GM12891 (cell line): ENCODE measurements at places on chromosomes 16 and 17.

DNA sequence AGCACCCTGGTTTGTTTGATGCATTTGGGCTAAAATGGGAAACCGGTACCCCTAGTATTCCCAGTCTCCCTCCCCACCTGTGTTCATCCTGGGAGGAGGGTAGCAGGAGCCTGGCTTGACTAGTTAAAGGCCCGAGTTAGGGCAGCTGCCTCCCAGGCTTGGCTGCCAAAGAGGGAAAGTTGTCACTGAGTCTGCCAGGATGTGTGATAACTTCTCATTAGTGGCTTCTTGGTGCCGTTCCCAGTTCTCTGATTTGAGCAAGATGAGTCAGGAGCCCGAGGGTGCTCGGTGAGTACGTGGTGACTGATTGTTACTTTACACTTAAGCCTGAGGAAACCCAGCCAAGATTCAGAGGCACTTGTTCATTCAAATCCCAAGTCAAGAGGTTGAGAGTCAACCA lies 2.5 kb downstream of the KRT32 start:
- no peak for DNase-seq

- DNase-seq, result no peak
Observed at GRCh38 chr17:13409455-13409854, 192.3 kb downstream of the HS3ST3A1 start.

DNA sequence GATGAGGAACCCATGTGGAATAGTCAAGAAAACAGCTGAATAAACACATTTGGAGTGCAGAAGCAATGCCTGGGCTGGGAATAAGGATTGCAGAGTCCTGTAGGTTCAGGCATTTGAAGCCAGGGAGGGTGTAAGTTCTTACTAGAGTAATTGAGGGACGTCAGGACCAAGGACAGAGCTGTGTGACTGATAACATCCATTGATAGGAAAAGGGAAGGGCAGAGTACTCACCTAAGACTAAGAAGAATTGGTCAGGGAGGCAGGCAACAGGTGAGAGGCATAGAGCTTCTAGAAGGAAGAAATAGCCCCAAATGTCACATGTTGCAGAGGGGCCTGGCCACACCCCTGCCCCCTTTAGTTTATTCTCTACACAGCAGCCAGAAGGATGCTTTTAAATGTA lies 79.8 kb upstream of the TMEM132E start:
- DNase-seq, result no peak

DNA sequence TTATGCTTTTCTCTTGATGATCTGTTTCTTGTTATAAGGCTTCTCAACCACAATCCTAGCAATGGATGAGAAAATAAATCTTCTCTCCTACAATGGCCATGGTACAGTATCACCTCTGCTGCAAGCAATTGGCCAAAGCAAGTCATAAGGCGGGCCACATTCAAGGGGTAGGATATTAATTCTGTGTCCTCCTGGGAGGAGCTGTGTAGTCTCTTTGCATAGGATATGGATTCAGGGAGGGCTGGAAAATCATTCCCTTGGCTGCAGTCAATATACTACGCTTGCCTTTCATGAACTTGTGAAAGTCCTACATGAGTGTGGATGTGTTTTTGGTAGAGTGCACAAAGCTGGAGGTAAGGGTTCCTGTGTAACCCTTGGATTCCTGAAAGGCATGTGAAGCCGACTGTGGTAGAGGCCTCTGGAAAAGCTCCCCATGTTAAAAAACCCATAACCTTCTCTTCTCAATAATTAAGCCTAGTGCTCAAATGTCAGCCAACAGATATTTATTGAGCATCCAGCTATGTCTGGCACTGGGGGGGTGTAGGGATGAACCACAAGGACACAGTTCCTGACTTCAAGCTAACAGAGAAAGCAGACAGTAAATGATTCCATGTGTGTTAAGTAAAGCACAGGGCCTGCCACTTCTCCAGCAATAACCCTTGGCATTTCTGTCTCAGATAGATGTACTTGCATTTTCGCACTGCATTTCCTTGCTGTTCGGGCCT lies 147.6 kb upstream of the HS3ST3A1 start:
- no peak for DNase-seq

DNA sequence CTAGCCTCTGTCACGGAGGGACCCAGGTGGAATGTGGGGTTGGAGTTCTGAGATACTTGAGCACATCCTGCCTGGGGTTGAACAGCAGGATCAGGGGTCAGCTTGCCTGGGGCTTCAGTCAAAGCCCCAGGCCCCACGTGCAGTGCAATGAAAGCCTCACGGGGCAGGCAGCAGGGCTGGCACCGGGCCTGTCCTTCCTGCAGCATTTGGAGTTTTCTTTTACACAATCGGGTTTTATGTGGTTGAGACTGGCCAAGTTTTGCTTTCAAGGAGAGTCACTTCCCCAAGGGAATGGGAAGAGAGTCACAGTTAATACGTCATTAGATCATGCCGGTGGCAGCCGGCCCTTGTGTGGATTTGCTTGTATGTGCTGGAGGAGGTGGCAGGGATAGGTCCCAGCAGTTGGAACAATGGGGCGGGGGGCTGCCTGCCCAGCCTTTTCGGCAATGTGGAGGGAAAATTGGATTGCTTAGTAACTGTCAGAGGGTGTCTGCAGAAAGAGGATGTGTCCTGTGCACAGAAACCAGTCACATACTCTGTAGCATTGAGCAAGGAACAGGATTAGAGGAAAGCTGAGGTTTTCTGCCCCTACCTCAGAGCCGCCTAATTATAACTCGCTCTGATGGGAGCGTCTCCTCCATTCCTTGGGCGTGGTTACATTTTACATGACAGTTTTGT lies 4.5 kb downstream of the RMI2 start:
- no peak for DNase-seq

- DNase-seq, result no peak
Observed at GRCh38 chr17:71792966-71793365, 327.9 kb upstream of the SOX9 start.

DNA sequence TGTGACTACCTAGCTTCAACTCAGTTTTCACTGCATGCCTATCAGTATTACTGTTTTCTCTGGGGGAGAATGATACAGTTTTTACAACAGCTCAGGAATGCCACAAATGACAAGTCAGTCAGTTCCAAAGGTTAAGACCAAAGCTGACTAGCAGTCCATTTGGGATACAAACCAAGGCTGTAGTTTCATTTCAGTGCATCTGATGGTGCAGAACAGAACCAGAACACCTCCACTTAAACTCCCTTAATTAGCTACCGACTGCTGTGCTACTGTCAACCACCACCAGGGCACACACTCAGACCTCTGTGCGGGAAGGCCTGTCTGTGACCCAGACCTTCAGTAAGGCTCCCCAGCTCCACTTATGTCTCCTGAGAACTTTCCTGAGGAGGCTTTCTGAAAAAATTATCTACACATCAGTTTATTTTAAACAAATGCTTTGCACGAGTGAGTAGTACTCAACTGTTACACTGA lies 20.4 kb downstream of the NFE2L1 start:
- no peak for DNase-seq

- no peak for DNase-seq
Observed at GRCh38 chr16:70159355-70160348, 13.9 kb upstream of the CLEC18C start.

DNA sequence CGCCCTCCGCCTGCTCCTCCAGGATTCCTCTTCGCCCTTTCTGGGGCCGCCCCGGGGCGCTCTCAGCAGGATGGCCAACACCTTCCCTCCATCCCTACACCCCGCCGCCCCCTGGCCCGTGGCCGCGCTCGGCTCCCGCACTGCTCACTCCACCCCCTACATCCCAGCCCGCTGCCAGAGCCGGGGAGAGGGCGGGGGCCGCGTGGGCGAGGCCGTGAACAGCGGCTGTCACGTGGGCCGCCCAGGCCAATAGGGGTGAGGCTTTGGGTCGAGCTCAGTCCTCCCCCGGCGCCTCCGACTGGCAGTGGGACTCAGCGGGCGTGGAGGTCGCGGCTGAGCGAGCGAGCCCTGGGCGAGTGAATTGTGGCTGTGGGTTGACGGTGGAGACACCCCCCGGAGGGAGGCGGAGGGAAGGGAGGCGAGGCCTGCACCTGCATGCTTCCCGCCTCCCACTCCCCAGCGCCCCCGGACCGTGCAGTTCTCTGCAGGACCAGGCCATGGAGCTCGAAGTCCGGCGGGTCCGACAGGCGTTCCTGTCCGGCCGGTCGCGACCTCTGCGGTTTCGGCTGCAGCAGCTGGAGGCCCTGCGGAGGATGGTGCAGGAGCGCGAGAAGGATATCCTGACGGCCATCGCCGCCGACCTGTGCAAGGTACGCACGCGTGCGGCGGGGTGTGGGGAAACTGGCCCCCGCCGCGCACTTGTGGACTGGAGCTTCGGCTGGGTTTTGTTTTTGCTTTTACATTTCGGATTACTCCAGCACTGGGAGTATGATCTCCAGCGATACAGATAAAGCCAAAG lies at the start of gene ALDH3A2:
Gene ALDH3A2, plus strand, starts transcription at position 277 of the 799 bp plus-strand sequence. Its CDS starts 221 bp downstream, at position 498.
- peak; percentile 97 for DNase-seq

- DNase-seq, result no peak
Observed at GRCh38 chr17:173166-173911, 8.1 kb downstream of the DOC2B start.

DNA sequence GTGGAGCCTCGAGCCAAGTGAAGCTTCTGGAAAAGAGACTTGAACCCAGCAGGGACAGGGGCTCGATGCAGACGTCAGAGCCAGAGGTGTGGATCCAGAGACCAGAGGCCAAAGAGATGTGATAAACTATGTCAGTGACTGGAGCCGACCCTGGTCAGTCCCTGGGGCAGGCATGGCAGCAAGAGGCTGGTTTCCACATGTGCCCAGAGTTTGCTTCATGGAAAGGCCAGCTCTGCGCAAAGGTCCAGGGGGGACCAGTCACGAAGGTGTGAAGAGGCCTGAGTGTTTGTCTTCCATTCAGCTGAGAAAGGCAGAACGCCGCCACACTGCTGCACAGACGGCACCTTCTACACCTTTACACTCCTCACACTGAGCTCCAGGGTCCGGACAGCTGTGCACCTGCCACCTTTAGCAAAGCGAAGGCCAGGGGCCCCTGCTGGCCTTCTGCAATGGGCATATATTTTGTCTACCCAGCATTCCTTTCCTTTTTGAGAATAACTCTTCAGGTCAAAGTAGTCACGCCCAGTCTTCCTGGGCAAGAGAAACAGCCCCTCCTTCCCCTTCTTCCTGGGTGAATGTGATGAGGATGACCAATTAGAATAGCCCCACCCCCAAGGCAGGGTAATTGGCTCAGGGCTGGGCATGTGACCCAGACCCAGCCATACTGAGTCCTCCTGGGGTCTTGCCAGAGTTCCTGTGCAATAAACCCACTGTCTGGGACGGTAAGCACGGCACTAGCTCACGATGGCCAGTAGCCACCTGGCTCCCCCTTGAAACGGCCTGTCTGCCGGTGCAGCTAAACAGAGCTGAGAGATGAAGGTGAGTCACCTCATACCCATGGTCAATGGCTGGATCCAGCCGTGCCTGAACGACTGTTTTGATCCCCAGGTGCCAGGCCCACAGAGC lies 2.3 kb upstream of the RPH3AL start:
- DNase-seq, result no peak

DNA sequence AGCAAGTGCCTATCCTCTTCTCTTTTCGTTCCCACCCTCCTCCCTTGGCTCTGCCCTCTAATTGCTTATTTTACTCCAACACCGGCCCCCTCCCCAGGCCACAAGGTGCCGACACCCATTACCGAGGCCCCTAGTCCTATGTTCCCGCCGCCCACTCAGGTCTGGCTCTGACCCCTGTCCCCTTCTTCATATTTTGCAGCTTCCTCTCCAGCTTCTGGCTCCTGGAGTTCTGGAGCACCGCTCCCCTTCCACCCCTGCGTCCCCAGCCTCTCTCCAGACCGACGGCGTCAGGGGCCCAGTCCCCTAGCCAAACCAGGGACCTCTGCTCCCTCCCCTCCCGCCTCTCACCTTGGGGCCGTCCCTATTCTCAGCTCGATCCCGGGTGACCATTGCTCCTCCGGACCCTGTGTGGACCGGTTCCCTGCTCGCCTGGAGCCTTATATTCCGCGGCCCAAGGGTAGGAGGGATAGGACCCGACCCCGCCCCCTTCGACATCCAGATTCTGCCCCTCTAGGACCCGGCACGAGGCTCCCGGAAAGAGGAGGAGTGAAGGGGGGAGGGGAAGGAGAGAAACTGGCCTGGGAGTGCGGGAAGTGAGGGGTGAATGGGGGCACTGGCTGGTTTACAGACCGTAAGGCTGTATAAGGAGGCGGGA lies at the start of gene HES7:
Gene HES7, minus strand, starts transcription at position 412 of the 655 bp plus-strand sequence. Its CDS starts 22 bp downstream, at position 390.
- DNase-seq, result no peak

GRCh38 chr17:58109197-58109596 lies 26.0 kb downstream of the DYNLL2 start:
- no peak for DNase-seq

DNA sequence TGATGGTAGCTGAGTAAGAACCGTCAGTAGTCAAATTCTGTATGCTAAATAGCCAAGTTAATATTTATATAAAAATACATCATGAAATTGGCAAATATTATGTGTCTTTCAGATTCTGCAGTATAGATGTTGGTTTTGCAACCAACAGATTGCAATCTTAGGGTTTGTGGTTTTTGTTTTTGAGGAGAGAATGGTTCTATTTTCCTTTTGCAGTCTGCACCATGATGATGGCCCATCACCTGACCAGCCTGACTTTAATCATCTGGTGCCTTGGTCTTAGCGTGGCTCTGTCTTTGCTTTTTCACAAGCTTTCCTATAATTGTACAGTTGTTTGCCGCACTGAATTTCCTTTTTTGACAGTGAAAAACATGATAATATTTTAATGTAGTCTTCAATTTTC lies 50.7 kb downstream of the NUP93 start:
- DNase-seq, result no peak

DNA sequence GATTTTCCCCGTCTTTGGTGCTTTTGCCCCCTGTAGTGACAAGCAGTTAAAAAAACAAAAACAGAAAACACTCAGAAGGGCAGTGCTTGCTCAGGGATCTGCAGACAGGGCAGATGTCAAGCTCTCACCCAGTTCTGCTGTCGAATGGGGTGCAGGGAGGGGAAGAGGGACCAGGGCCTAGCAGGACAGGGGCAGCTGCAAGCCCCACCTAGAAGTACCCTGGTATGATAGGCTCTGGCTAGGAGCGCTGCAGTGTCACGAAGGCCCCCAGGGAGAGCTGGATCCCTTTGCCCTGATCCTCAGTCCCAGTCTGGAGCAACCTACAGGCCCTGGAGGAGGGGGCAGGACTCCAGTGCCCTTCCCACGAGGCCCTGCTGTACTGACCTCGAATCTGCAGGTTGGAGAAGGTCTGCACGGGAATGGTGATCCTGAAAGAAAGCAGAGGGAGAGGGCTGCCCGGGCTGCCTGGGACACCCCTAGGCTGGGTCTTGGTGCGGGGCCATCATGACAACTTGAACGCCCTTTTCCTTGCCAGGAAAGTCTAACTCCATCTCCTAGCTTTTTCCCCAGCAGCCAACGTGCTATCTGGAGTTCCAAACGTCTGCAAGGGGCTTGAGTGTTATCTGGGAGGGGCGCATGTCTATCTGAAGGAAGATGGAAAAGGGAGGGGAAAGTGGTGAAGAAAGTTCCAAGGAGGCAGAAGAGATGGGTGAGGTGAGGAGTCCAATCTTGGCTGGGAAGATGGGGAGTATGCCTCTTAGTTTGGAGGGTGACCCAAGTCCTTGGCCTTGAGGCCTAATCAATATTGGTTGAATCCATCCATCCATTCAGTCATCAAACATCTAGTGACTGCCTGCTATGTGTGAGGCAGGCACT lies 4.8 kb downstream of the GFAP start:
- DNase-seq, result no peak

- DNase-seq, result no peak
Observed at GRCh38 chr17:7742729-7743128, 25.2 kb downstream of the DNAH2 start.
